Liver (tissue), 10 donors: ENCODE measurements at places on chromosomes 3 and 15. TPM values are rescaled to one million over a fixed set of nuclear protein-coding genes. Genes with fewer than 3 reads are reported as not detected.

The CXCR6 gene
- 2.9 TPM for total RNA-seq

The HIGD1A gene
- 234 TPM for total RNA-seq

The TRPM1 gene
- total RNA-seq, result not detected

The SEMA3B gene
- total RNA-seq, result 1.5 TPM

The SLC22A13 gene
- total RNA-seq, result 0.14 TPM

The ROPN1 gene
- total RNA-seq, result not detected

The DUOXA2 gene
- not detected for total RNA-seq
